ENCODE measurements at places on chromosomes 3 and 15.

DNA sequence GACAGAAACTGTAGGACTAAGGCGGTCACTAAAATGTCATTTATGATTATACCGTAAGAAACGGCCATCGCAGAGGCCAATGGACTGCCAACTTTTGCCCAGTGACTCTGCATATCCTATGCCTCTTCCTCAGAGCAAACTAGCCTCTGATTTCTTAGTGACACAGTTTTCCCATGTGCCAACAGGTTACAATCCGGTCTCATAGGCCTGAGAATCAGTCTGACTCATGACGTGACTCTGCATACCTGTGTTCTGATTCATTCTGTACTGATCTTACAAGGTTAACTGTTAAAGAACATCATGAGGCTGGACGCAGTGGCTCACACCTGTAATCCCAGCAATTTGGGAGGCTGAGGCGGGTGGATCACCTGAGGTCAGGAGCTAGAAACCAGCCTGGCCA lies 17.8 kb downstream of the RUBCN start:
- no peak for DNase-seq

DNA sequence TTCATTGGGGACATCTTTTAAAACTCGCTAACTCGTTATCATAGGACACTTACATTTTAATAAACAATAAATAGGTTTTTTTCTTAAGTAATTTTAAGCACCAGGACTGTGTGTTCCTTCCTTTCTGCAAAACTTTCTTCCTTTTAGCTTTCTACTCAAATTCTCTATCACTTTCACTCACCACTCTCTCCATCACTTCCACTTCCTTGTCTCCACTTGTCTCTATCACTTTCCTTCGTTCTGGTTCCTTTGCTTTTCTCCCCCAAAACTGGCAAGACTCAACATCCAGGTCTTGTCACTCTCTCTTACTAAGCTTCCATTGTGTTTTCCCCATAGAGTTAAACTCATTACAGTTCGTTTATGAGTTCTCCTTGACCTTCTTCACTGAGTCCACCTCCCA lies 99.0 kb downstream of the ZPLD1 start:
- DNase-seq = no peak

DNA sequence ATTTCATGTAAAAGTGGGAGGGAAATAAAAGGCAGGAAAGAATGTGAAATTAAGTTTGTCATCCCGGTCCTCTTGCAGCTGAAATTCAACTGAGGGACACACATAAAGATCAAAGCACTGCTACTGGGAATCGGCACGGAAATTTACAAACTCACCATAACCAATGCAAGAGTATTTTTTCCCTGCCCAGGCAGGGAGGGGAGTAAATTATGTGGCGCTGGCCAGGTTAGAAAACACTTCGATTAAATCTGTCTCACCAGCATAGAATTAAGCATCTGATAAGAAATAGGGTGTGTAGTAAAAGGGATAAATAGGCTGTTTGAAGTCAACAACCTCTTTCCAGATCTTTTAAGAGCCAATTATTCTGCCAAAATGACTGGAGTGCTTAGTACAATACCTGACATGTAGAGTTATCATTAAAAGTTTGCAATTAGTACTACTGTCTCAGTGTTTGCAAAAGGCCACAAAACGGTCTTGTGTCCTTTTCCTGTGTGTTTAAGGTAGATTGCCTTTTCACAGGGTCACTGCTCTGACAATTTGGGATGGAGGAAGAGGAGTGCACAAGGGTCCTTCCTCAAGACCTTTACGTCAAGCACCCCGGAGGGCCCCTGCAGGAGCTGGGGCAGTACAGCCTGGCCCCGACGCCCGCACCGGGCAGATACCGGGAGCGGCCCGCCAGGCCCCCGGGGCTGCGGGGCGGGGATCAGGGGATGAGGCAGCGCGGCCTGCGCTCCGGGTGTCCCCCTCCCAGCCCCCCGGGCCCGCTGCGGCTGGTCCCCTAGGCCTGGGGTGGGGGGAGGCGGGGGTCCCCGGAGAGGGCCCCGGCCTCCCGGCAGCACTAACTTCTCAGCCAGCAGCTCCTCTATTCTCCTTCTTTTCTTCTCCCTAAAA lies 651 bp downstream of the UBA3 start:
- DNase-seq = no peak

DNA sequence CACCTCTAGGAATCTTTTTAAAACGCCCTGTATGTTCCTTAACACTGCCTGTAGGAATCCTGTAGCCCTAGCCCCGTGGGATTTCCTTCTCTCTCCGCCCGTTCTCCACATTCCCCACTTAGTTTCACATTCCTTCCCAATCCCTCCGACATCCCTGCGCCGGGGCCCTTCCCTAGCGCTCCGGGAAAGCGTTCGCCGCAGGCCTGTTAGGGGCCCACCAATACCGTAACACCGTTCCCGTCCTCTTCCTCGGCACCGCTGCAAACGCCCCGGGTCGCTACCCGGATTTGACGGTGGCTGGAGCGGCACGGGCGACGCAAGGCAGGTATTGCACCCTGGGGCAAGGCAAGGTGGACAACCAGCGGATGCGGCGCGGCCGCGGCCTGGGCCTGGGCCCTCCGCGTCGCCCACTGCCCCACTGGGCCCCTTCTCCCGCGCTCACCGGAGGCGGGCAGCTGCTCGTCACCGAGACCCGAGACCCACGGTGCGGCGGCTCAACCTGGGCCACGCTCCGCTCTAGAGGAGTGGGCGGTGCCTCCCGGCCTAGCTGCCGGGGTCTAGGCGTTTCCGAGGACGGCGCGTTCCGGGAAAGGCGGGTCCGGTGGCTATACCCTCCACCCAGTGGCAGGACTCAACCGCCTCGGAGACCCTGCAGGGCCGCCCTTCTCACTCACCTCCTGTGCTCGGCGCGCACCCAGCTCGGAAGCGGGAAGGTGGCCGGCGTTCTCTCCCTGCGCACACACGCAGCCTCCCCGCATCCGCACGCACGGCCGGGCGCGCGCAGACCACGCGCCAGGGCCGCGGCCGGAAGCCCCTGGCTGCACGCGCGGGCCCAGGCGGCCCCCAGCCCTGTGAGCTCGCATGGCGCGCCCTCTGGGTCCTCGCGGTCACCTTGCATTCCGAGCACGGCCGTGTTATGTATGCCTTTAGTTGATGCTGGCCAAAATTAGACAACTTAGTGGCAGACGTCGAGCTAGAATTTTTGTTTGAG lies at the start of gene B3GALNT1:
B3GALNT1 (minus strand) TSS at position 789 of the 991 bp plus-strand sequence. CDS start 18,595 bp downstream, outside the sequence.
- DNase-seq = peak; percentile 60

DNA sequence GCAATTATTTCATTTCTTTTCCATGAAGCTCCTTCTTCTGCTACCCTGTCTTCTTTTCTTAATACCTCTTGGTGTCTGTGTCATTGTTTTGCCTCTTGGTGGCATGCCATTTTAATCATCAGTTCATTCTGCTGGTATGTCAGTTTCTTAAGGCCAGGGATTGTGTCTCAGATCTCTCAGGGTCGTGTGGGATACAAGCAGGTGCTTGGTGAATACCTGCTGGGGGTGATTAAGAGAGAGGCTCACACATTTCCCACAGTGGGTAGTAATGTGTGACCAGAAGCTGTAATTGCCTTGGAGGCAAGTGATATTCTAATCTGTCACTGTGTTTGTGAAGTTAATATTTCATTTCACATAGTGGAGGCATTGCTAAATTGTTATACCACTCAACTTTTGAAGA lies 361.4 kb upstream of the TRIM42 start:
- no peak for DNase-seq

GRCh38 chr15:66704019-66704802 lies 2.2 kb downstream of the SMAD6 start:
- DNase-seq = peak; percentile 32

- no peak for DNase-seq
Observed at GRCh38 chr15:33136353-33136752, 58.2 kb downstream of the FMN1 start.

DNA sequence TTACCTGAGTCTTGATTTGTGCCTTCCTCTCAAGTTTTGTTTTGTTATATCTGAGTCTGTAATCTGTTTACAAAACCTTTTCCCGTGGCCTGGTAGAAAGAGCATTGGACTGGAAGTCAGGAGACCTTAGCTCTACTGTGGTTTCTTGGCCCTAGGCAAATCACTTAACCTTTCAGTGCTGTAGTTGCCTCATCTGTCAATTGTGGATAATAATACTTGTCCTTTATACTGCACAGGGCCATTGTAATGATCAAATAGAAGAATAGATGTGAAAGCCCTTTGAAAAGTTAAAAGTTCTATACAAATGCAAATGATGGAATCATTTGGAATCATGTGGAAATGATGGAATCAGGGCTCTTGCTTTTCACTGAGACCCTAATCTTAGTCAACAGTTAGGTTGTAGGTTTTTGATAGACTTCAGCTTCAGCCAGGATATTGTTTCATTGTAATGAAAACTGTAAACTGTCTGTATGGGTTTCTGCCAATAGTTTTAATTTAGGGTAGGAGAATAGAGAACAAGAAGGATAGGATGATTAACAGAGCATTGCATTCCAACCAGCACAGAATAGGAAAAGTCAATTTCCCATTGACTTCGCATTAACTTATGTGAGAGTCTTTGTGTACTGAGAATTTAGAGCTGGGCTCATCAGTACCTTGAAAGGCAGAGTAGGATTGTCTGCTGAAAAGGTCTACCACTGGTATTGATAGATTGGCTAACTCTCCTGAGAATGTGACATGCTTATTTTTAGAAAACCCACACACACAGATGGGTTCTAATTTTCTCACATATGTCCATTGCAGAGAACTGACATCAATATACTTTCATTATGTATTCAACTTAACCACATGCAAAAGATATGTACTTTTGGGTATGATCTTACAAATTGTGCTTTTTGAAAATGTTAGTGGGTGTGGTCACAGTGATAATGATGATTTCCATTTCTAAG lies 21.8 kb downstream of the MAP2K5 start:
- DNase-seq = no peak

- no peak for DNase-seq
Observed at GRCh38 chr3:194760494-194761137, 74.9 kb downstream of the FAM43A start.

GRCh38 chr3:112512320-112512719 lies 13.0 kb upstream of the BTLA start:
- no peak for DNase-seq

DNA sequence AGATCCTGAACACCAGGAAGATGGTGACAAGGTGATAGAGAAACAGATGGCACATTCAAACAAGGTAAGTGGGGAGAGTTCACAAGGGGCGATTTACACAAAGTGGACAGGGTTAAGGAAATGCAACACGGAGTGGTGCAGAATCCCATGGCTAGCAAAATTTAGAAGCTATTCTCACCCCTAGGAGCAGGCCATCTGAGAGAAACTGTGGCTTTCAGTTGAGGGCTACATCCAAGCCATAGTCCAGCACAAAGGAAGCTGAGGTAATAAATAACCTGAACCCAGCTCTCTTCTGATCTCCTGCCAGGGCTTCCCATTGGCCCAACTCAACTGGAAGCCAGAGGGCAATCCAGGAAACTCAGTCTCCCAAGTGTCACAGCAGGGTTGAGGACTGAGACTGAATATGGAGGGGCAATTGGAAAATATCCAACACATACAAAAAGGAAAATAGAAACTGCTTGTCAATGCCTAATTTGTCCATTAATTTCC lies 1.2 kb upstream of the ZNF445 start:
- no peak for DNase-seq

DNA sequence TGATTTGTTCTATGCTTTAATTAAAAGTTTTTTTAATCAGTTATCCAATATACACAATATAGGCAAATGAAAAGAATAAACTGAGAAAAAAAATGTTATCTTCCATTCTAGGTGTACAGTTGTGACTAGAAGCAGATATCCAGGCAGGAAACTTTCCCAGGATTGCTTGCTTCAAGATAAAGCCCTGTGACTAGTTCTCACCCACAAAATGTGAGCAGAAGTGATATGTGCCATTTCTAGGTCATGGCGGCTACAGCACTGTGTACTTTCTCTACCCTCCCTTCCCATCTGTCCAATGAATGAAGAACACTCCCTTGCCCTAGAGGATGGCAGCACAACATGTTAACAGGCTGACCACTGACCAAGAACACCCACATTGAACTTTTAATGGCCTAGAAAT lies 110.5 kb upstream of the STT3B start:
- no peak for DNase-seq

GRCh38 chr3:194844046-194844445 lies 158.4 kb downstream of the FAM43A start:
- DNase-seq = no peak

- DNase-seq = no peak
Observed at GRCh38 chr15:83099290-83099689, 8.2 kb upstream of the TM6SF1 start.

DNA sequence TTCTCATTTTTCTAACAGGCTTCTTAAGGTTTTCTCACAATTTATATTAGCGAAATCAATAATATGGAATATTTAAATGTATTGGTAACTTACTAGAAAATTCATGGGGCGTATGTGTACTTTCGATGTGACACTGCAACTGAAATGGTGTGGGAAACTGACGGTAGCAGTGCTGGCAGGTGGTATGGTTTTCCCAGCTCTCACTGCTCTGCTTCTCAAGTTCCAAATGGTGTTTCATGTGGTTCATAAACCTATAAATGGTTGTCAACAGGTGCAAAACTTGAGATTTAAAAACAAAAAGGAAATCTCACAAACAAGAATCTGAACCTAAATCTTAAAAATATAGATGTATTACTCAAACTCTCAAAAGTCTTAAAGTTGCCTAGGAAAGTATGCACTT lies 54.7 kb downstream of the ZNF280D start:
- DNase-seq = no peak

GRCh38 chr15:96358821-96359615 lies 28.5 kb downstream of the NR2F2 start:
- DNase-seq = no peak

DNA sequence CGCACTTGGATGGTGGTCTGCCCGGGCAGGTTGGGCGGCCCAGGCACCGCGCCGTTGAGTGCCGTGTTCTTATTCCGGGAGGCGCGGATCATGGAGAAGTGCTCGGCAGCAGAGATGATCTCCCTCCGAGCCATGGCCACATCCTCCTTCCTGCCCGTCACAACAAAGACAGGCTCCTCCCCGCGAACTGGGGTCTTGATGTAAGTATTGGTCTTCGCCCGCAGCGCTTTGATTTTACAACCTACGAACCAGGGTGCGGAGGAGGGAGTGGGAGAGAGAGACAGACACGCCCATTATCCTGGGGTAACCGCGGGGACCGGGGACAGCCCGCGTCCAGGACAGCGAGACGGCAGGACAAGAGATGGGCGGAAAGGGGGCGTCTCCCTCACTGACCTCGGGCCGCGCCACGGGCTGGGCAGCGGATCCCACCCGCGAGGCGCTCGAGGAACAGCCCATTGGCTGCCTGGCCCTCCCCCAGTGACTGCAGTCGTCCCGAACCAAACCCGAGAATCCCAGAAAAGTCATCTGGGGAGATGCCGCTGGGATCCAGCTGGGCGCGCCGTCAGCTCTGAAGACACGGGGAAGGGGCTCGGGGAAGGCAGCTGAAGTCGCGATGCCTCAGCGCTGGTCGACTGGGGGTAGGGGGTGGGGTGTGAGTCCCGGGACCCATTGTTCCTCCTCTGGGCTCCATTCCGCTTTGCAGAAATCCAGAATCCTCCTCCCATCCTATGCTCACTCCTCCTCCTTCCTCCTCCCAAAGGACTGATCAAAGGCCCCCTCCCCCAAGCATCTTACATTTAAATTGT lies 1.2 kb downstream of the MEX3B start:
- peak; percentile 67 for DNase-seq
